ENCODE measurements at places on chromosomes 6 and 20.

GRCh38 chr6:38794682-38795081 is 79.6 kb downstream of the DNAH8 start:
- no peak for DNase-seq

DNA sequence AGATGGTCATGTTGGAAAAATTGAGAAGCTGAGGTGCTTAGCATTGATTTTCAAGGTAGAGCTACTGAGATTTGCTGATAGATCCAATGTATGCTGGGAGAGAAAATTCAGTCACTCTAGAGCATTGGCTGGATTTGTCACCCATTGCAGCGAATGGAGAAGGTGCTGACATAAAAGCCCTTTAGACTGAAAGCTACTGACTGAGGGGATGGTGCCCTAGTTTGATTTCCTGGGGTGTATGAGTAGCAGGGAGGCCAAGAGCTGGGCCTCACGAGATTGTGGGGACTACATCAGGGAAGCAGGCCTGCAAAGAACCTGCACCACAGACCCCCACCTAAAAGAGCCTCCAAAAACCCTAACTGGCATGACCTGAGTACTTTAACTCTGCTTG is 23.9 kb upstream of the PRND start:
- no peak for DNase-seq

DNA sequence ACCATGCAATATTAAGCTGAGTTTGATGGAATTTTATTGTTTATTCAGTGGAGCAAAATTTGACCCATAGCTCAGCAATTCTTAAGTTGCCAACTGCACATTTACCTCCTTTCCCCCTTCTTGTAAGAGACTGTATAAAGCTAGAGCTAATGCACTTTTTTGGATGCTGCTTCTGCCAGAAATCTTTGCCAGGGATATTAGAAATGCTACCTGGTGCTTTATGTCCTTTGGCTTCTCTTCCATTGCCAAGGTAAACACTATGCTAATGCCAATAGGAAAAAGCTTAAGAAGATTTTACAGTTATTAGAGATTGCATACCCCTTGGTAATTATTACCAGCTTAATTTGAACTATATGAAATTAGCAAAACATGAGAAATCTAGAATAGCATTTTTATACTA is 79.0 kb upstream of the OGFRL1 start:
- no peak for DNase-seq

- no peak for DNase-seq
These were observed 85.8 kb downstream of the BCAS1 start for GRCh38 chr20:53984356-53985149.

- no peak for DNase-seq
These were observed 1.9 kb upstream of the POU3F2 start for GRCh38 chr6:98832284-98833056.

- no peak for DNase-seq
These were observed 94.7 kb downstream of the PHF3 start for GRCh38 chr6:63730311-63730710.

- no peak for DNase-seq
These were observed 74.1 kb upstream of the PAK5 start for GRCh38 chr20:9912858-9913434.

DNA sequence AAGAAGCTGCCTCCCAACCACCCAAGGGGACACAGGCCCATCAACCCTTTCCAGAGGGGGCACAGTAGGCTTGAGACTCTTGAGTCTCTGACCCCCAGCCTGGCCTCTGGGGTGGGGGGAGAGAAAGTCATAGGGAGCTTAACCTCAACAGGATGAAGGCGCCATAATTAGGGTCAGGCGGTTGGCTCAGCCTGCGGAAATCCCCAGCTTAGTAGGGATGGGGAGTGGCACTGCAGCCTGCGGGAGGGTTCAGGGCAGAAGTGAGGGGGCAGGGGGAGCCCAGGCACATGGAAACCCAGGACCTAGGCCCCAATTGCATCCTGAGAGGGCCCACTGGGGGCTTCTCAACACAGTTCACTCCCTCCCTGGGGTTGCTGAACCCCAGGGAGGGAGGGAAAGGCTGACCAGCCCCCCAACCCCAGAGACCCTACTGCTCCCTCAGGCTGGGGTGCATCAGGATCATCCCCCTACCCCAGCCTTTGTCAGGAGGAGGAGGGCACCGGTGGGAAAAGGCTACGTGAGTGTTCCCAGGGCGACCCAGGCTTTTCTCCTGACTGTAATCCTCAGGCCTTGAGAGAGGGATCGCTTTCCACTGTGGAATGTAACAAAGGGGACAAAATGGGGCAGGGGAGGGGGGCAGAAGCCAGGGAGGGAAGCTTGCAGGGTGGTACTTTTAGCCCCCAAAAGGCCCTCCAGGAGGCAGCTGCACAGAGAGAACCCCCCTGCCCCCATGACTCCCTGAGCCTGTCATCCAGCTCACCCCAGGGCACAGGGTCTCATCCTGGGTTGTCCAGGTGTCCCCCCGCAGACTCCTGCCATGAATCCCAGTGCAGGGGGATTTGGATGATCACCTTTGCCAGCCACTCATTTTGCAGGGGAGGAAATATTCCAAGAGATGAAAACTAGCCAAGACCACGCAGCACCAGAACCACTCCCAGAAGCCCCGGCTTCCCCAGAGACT is 46.4 kb downstream of the MRPL14 start:
- no peak for DNase-seq

DNA sequence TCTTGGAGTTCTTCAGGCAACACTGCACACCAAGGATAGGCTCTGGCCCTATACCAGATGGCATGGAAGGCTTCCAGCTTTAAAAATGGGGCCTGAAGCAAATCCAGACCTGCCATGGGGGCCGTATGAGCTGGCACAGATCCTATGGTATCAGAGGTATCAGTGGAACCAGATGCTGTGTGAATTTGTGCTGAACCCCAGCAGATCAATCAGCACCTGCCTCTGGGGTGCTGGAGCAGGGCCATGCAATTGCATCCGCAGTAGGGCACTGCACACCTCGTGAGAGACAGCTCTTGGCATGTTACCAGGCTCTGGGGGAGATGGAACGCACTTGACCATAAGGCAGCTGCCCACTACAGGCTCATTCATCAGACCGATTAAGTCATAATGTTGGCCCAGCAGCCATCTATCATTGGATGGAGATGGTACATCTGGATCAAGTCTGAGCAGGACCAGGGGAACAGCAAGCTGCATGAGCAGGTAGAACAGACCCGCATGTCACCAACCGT is 221.5 kb downstream of the MYLK4 start:
- no peak for DNase-seq

DNA sequence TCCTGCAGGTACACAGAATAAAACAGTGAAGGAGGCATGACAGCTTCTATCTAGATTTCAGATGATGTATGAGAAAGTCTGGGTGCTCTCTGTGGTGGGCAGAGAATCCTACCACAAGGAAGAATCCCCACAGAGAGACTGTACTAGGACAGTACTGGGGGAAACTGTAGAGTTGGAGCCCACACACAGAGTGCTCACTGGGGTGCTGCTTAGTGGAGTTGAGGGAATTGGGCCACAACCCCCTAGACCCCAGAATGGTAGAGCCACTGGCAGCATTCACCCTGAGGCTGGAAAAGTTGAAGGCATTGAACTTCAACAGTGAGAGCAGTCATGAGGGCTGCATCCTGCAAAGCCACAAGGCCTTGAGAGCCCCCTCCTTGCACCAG is 62.2 kb upstream of the TNFRSF21 start:
- no peak for DNase-seq

DNA sequence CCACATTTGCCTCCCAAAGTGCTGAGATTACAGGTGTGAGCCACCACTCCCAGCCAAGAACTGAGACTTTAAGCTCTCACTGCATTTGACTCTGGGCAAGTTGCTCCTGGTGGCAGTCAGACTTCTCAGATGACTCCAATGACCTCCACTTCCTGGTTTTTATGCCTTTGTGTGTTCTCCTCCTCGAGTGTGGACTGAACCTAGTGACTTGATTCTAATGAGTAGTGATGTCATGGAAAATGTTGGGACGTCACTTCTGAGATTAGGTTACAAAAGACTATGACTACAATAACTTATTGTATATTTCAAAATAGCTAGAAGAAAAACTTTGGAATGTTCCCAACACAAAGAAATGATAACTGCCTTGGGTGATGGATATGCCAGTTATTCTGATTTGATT is 12.0 kb downstream of the SPINT3 start:
- no peak for DNase-seq

DNA sequence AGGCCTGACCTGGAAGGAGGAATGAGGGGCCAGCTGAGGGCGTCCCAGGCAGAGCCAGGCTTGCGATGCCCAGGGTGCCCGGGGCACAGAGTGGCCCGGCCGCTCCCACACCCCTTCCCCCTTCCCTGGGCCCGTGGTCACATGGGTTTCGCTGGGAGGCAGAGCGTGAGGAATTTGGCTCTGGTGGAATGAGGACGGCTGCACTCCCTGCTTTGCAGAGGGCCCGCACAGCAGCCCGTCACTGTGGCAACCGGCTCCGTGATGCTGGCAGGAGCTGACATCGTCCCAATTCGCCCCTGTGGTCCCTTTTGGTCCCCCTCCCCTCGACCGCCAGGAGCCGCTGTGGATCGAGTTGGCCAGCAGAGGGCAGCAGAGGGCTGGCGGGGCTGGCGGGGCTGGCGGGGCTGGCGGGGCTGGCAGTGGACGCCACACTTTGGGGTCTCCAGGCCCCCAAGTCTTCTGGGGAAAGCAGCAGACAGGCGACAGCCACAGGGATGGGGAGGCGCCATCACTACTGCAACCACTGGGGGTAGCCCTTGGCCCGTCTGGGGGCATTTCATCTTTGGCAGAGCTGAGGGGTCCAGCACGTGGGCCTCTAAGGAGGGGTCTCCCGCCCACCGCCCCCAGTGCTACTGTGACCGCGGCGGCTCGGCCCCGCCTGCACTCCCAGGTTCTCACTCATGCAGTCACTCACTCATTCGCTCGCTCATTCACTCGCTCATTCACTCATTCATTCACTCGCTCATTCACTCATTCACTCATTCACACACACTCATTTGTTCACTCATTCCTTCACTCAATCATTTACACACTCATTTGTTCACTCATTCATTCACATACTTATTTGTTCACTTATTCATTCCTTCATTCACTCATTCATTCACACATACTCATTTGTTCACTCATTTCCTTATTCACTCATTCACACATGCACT is 49.7 kb upstream of the BHLHE23 start:
- no peak for DNase-seq

- no peak for DNase-seq
These were observed 73.7 kb downstream of the TPD52L1 start for GRCh38 chr6:125227244-125227643.

DNA sequence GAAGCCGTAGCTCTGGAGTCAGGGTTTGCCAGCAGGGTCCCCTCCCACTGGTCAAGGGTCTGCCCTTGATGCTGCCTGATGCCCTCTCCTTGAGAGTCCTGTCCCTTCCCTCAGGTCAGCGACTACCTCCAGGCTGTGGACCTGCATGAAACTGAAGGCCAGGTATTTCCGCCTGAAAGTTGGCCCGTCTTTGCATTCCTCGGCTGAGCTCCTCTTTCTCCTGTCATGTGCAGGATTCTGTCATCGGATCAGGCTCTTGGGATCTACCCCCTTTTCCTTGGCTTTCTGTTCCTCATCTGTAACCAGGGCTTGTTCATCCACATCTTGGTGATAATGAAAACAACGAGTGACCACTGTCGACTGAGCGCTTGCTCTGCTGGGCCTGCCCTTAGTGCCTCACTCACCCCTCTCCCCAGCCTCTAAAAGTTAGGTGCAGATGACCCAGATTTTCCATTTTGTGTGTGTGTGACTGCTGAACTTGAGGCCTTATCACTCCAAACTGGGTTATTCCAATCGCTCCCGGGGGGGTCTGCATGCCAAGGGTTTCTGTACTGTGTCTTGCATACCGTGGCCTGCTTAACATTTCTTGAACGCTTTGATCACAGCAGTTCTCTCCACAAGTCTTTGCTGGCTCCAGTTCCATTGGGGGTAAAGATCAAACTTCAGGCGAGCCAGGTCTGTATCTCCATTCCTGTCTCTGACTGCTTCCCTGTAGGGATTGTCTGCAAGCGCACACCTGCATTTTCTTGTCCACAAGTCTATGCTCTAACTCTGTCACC is 81.6 kb downstream of the DTD1 start:
- DNase-seq: no peak

- no peak for DNase-seq
These were observed 145.8 kb upstream of the CCN2 start for GRCh38 chr6:132096996-132097395.

DNA sequence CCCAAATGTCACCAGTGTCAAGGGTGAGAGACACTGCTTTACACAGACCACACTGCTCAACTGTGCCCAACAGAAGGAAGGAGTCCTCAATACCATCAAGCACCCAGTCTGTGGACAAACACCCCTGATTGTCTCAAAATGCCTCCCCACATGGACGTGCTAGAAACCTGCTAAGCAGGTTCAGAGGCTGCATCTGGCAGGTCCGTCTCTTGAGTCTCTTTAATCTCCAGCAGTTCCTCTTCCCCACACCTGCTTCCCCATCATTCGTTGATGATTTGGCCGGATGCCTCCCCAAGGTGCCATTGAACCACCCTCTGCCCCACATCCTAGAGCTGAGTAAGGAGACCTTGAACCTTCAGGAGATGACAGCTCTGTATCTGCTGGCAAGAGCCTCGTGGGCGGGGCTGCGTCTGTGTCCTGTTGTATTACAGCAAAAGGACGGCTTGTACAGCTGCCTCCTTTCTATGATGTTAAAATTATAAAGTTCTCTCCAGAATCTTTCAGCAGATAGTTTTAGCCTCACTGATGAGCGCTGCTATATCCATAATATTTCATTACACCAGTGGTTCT is 179.2 kb downstream of the PREX1 start:
- no peak for DNase-seq

DNA sequence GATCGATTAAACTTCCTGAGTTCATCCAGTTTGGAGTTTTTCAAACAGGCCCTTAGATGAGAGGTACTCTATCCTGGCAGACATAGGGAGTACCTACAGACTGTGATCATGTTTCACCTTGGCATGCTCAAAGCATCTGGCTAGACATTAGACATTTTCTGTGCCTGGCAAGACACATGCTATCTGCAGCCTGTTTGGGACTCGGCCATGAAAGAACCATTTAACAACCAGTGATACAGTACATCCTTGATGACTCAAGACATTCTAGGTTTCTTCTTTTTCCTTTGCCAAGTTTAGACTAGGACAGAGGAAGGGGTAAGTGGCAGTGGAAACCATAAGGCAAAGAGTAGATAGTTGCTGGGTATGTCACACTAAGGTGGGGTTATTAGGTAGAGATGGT is 15.4 kb upstream of the PAQR8 start:
- no peak for DNase-seq

- no peak for DNase-seq
These were observed 61.7 kb downstream of the SLC2A10 start for GRCh38 chr20:46771195-46771588.

- no peak for DNase-seq
These were observed 54.9 kb downstream of the PRR18 start for GRCh38 chr6:166253281-166253681.

DNA sequence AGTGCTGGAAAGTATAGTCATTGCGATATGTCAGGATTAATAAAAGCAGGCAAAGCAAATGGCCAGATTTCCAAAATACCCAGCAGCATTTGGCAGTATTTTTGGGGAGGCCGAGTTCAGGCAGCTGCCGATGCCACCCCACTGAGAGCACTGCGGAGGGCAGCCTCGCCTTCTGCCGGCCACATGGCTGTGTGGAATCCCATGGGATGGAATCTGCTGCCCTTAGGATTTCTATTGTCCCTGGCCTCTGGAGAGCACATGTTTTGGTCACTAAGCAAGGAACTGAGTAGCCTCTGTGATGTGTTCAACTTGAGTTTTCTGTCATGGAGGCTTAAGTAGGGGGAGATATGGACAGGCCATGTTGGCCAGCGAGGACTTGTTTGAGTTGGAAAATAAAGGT is 123.0 kb downstream of the FARS2 start:
- DNase-seq: no peak

GRCh38 chr6:8736156-8736895 is 301.0 kb upstream of the SLC35B3 start:
- DNase-seq: no peak

Measured in HL-60 (cell line).